ENCODE measurements at places on chromosomes 6 and 20. TPM values are rescaled to one million over a fixed set of nuclear protein-coding genes. Genes with fewer than 3 reads are reported as not detected.

GRCh38 chr6:85936916-85937315, 294.2 kb upstream of the SYNCRIP start:
- DNase-seq, result no peak

DNA sequence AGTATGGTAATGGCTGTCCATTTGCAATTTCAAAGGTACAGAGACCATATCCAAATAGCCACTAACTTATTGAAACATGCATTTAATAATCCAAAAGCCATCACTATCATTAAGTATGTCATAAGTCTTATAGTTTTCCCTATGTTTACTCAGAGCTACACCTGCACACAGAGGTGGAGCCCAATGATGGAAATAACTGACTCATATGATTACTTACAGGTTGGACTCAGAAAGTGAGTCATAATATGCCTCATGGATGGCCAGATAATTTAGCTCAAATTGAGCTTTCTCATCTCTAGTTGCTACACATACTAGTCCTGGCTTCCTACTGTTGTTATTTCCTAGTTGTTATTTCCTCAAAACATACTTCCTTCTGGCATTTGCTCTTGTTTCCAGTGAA, 104.4 kb upstream of the KHDRBS2 start:
- DNase-seq, result no peak

GRCh38 chr20:10539818-10540553, 104.9 kb downstream of the SLX4IP start:
- DNase-seq, result no peak

VGLL2 gene
- not detected for total RNA-seq

GRCh38 chr6:143374014-143374413, 76.5 kb downstream of the ADAT2 start:
- DNase-seq, result no peak

GRCh38 chr6:31575335-31575901, at the start of gene TNF:
Gene TNF (plus strand): TSS chr6:31575565. CDS start chr6:31575742, 177 bp downstream.
- DNase-seq, result no peak

SCRT2 gene
- total RNA-seq, result not detected

CHRNA4 gene
- total RNA-seq, result not detected

CSTF1 gene
- total RNA-seq, result 31.2 TPM

- DNase-seq, result no peak
These were observed 33.3 kb downstream of the THBS2 start for GRCh38 chr6:169220068-169220964.

FOXC1 gene
- total RNA-seq, result 0.66 TPM

GRCh38 chr20:43963872-43964791, 49.5 kb downstream of the TOX2 start:
- peak; percentile 44 for DNase-seq
